ENCODE measurements at places on chromosomes 1 and 21. TPM values are rescaled to one million over a fixed set of nuclear protein-coding genes. Genes with fewer than 3 reads are reported as not detected.

GRCh38 chr1:186066411-186066810 lies 308.6 kb downstream of the TPR start:
- H3K4me3 ChIP-seq = no peak overlapping the region
- no peak overlapping the region for H3K27ac ChIP-seq
- H3K27me3 ChIP-seq = no peaks in the 10 kb centered on the region

GRCh38 chr1:85396194-85396593 lies 68.8 kb downstream of the DDAH1 start:
- H3K27ac ChIP-seq = no peak overlapping the region
- H3K27me3 ChIP-seq = no peaks in the 10 kb centered on the region
- no peaks in the 10 kb centered on the region for H3K4me1 ChIP-seq
- no peak overlapping the region for H3K4me3 ChIP-seq
- no peaks in the 10 kb centered on the region for H3K36me3 ChIP-seq

- no peaks in the 10 kb centered on the region for H3K36me3 ChIP-seq
- peaks cover 6% of the 10 kb centered on the region for H3K4me1 ChIP-seq
- no peak overlapping the region for H3K4me3 ChIP-seq
- H3K27ac ChIP-seq = no peak overlapping the region
Measured at GRCh38 chr1:70415882-70416281, 4.8 kb downstream of the CTH start.

DNA sequence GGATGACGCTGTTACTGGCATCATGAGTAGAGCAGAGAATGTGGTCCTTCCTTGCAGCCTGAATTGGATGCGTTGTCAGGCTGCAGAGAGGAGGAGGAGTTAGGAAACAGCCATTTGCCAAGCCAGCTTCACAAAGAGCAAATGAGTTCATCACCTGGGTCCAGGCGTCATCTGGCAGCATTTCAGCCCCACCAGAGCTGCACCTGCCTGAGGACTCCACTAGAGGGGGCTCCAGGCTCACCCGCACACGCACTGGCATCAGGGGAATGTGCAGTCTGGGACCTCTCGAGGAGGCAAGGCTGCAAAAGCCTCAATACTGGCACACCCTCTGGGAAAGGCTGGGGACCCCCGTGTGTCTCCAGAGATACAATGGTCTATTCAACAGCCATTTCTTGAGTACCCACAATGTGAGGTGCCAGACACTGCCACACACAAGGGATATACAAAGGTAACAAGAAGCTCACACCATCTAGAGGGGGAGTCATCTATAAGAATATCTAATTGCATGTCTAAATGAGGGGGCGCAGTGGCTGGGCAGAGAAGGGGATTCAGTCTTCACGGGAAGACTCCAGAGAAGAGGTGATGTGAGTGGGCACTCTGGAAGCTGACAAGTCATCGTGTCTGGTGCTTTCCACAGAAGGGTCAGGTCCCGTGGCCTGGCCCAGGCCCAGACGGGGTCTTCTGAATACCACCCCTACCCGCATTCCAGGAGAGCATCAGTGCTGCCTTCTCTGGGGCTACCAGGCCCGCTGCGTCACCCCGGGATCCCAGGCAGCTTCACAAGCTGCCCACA lies 53.5 kb upstream of the CNTN2 start:
- H3K27ac ChIP-seq = no peak overlapping the region
- DNase-seq = peak; percentile 28
- peaks cover 11% of the 10 kb centered on the region for H3K4me1 ChIP-seq
- H3K36me3 ChIP-seq = no peaks in the 10 kb centered on the region
- no peak overlapping the region for H3K4me3 ChIP-seq

DNA sequence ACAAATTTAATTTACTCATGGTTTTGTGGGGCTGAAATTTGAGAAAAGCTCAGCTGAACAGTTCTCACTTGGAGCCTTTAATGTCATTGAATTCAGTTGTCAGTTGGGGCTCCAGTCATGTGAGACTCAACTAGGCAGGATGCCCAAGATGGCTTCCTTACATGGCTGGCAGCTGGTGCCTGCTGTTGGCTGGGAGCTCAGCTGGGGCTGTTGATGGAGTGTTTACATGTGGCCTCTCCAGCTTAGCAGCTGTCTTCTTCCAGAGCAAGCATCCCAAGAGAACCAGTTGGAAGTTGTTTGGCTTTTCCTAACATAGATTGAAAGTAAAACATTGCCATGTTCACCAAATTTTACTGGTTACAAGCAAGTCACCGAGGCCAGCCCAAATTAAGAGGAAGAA lies 81.8 kb upstream of the KCNA3 start:
- no peaks in the 10 kb centered on the region for H3K36me3 ChIP-seq
- H3K27ac ChIP-seq = no peak overlapping the region
- H3K4me1 ChIP-seq = no peaks in the 10 kb centered on the region
- H3K27me3 ChIP-seq = peaks cover 18% of the 10 kb centered on the region

- H3K36me3 ChIP-seq = no peaks in the 10 kb centered on the region
- H3K27me3 ChIP-seq = no peaks in the 10 kb centered on the region
Measured at GRCh38 chr1:34265396-34265795, 88.7 kb downstream of the C1orf94 start.

GRCh38 chr1:162303004-162303344 lies 73.7 kb downstream of the SPATA46 start:
- H3K27ac ChIP-seq = no peak overlapping the region
- peaks cover 18% of the 10 kb centered on the region for H3K27me3 ChIP-seq
- H3K36me3 ChIP-seq = no peaks in the 10 kb centered on the region
- H3K4me1 ChIP-seq = no peaks in the 10 kb centered on the region
- no peak for DNase-seq
- H3K4me3 ChIP-seq = no peak overlapping the region

GRCh38 chr1:33424205-33424604 lies 6.7 kb downstream of the PHC2 start:
- H3K36me3 ChIP-seq = no peaks in the 10 kb centered on the region
- H3K4me3 ChIP-seq = no peak overlapping the region
- H3K27me3 ChIP-seq = peaks cover 24% of the 10 kb centered on the region

The MYOG gene
- not detected for total RNA-seq

The PYHIN1 gene
- 15.2 TPM for total RNA-seq

The IQCC gene
- total RNA-seq = 3.2 TPM

The KRTAP10-11 gene
- not detected for total RNA-seq

The FMO2 gene
- not detected for total RNA-seq
